ENCODE measurements at places on chromosomes 16 and 17.

GRCh38 chr17:78600181-78600721 lies 23.1 kb upstream of the DNAH17 start:
- DNase-seq, result no peak

DNA sequence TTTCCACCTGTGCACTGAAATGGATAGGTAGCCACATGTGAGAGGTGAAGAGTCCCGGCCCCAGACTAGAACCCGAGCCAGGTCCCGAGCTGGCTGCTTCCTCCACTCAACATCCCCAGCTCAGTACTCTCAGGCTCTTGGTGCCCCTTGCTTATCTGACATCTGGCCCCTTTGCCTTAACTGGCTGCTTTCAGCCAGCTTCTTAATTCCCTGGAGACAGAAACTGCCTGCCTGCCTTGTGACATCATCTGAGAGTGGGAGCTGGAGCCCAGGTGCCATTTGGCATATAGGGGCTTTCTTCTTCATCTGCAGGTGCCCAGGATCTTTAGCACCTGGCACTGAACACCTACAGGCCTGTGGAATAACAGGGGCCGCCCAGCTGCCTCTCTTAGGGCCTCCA lies 8.9 kb downstream of the CHAD start:
- DNase-seq, result no peak

- DNase-seq, result no peak
These were observed 98.3 kb downstream of the ZNF423 start for GRCh38 chr16:49757559-49758069.

DNA sequence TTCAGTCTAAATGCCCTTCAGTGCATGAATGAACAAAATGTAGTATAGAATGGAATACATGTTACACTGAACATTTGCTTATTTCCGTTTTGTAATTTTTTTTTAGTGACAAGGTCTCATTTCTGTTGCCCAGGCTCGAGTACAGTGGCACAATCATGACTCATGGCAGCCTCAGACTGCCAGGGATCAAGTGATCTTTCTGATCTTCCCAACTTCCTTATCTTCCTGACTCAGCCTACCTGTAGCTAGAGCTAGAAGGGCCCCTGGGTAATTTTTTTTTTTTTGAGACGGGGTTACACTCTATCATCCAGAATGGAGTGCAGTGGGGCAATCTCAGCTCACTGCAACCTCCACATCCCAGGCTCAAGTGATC lies 7.3 kb upstream of the SLX4 start:
- DNase-seq, result no peak

- DNase-seq, result no peak
These were observed 36.3 kb downstream of the SLC47A1 start for GRCh38 chr17:19569785-19570543.

DNA sequence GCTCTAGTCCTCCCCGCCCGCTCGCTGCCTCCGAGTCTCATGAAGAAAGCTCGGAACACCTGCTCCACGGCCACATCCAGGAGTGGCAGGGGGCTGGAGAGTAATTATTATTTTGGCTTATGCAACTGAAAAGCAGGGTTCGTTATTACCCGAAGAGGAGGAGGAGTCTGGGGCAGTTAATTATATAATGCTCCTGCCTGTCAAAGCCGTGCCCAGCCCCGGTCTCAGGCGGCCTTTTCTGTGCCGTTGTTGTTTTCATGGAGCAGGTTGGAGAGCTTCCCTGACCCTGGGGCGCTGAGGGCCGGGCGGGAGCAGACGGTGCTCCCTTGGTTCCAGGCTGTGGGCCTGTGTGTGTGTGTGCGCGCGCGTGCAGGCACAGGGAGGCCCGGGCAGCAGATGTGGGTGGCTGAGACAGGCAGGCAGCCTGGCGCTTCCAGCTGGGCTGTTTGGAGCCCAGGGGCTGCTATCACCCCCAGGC lies 2.4 kb downstream of the JPH3 start:
- DNase-seq, result no peak

- no peak for DNase-seq
These were observed 202.4 kb downstream of the SEC14L1 start for GRCh38 chr17:77343031-77343800.

- DNase-seq, result no peak
These were observed 22.8 kb downstream of the UBALD1 start for GRCh38 chr16:4591706-4592470.

- peak; percentile 90 for DNase-seq
These were observed 22.9 kb downstream of the SOCS1 start for GRCh38 chr16:11232852-11233726.

DNA sequence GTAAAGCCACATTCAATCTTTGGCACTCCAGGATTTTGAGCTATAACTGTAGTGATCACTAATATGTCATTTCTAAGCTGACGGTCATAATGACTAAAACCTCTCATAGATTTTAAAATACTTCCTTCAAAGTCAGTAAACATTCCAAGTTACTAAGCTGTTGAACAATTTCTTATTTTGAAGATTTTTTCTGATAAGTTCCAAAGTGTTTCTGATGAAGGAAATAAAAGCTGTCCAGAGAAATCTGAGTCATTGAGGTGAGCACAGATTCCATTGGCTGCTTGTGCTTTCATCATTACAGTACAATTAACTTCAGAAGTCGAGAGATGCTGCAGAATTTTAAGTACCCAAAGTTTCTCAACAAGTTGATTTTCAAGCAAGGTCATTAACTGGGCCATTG lies 23.9 kb downstream of the NLRC5 start:
- DNase-seq, result no peak

DNA sequence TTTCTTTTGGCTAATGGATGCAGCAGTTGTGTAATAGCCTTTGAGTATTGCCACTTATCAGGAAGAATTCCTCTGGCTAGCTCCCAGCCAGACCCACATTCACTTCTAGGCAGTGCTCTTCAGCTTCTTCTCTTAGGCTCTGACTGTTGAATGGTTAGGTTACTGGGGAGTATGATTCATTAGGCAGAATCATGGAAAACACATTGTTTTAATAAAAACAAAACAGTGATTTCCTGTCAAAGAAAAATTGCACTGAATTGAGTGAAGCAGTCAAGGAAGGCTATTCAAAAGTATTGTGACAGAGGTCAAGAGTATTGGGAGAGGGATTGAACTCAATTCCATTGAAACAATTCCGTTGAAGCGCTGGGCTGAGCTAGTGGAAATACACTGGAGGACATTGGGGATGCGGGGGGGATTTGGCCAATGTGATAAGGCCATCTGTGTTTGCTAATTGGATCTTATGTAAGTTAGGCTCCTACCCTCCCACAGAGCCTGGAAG lies 68.0 kb downstream of the CNTNAP4 start:
- DNase-seq, result no peak

DNA sequence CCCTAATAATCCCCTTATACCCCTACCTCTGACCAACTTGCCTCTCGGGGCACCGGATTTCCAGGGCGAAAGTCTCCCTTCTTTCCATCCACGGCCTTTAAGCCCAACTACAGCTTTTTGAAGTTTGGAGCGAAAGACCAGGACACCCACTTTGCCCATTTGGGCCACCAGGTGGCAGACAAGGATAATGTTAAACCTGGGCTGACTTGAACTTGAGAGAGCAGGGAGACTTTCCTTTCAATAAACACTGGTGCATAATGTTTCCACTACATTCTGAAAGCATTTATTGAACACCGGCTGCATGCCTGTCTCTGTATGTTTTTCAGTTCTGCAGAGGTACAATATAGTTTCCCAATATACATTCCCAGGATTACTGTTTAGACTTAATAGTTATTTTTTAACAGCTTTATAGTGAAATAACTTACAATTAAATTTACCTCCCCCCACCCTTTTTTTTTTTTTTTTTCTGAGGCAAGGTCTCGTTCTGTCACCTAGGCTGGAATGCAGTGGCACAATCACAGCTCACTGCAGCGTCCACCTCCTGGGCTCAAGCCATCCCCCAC lies 6.9 kb upstream of the CES3 start:
- DNase-seq, result peak; percentile 49

GRCh38 chr16:85395207-85395912 lies 217.8 kb upstream of the GSE1 start:
- no peak for DNase-seq

DNA sequence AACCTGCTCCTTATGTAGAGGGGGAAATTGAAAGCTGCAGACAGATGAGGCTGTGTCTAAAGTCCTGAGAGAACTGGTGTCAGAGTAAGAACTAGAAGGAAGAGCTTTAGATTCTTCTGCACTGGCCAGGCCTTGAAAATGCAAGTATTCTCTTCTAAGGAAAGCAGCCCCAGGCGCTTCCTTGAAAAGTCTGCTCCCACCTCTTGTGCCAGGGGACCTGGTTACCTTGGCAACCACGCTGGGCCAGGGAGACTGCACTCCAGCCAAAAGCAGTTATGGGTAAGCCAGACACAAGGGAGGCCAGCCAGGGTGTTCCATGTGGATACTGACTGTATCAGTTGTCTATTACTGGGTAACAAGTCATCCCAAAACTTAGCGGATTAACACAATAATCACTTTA lies 228.6 kb upstream of the SDK2 start:
- DNase-seq, result no peak

- no peak for DNase-seq
These were observed 14.4 kb upstream of the ALOX12 start for GRCh38 chr17:6981426-6981825.

DNA sequence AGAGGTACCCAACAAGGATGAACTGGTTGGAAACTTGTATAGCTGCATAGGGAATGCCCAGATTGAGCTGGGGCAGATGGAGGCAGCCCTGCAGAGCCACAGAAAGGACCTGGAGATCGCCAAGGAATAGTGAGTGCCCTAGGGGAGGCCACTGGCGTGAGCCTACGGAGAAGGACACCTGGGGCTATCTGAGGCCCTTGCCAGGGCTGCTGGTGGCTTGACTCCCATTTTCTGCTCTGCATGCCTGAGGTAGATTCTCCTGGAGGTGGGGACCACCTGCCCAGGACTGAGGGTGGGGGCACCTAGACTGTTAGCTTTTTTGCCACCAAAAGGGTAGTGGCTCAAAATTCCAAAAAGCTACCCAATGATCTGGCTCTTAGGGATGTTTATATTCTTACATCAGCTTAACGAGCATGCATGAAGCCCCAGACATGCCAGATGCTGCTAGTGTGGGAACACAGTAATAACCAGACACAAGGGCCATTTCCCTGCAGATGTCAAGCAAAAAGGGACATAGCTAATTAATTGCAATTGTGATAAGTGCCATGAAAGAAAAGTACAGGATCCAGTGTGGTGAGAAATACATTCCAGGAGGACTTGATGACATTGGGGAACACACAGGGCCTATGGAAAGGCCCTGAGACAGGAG lies 8.8 kb downstream of the ODAD4 start:
- DNase-seq, result no peak

DNA sequence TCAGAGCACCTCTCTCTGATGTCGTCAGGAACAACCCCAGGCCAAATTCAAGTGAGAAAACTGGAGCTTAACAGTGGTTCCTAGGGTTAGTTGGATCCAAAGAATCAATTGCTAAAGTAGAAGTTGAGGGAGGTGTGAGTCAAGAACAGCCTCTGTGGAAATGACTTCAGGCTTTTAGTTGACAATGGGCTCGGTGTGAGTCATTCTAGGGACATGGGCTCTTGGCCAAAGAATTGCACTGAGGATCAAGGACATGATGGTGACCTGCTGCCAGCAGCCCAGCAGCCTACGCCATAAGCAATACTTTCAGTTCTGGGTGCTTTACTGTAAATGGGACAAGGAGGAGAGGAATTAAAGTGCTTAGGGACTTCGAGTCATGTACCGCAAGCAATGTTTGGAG lies 32.1 kb upstream of the SMURF2 start:
- DNase-seq, result no peak

DNA sequence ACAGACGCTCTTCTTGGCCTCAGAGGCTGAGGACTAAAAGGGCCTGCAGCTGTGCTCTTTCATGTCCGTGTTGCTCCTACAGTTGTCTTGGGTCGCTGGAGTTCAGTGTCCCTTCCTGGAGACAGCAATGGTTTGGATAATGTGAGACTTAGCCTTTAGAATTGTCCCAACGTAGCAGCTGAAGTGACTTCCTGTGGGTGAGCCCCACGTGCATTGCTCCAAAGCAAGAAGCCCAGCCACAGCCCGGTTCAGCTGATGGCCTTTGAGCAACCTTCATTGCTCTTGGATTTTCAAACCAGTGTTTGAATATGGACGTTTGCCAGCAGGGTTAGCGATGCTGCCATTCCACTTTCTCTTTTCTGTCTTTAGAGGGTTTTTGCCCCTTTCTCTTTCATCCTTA lies 19.7 kb downstream of the TMEM11 start:
- no peak for DNase-seq

- no peak for DNase-seq
These were observed 479.6 kb downstream of the WWOX start for GRCh38 chr16:78579020-78579419.

GRCh38 chr17:68676856-68677255 lies 75.7 kb upstream of the FAM20A start:
- DNase-seq, result no peak

GRCh38 chr17:44338702-44339101 lies 6.4 kb upstream of the GRN start:
- DNase-seq, result no peak

DNA sequence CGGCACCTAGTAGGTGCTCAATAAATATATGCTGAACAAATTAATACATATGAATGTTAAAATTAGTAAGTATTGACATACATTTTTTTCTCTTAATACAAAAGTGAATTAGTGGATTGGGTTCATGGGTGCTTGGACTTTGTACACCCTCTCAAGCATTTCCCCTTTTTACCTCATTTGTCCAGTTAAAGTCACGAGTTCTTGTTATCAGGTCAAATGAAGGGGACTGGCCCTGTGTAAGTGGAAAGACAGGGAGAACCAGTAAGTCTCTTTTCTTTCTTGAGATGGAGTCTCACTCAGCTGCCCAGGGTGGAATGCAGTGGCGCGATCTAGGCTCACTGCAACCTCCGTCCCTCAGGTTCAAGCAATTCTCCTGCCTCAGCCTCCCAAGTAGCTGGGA lies 13.7 kb upstream of the RANGRF start:
- DNase-seq, result no peak

DNA sequence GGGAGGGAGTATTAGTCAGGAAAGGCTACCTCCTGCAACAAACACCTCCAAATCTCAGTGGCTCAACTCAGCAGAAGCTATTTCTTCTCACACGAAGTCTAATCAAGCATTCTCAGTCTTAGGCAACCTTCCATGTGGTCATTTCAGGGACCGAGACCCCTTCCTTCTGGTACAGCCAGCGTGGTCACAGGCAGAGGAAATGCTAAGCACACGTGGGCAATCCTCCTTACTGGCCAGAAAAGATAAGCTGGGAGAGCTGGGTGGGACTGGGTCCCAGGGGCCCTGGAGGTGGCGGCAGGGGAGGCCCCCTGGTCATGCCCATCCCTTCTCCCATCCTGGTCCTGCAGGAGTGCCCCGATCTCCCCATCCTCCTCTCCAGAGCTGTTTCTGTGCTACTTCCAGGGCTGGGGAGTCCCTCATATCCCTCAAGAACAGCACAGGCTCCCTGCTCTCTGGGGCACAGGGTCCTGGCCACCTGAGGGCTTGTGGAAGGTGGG lies 5.7 kb upstream of the CX3CL1 start:
- no peak for DNase-seq

All from stimulated activated CD8-positive, alpha-beta memory T cell treated with anti-CD3 and anti-CD28 coated beads, Interleukin-7, amount 100 ng/mL, for 4 hours (primary cell).